ENCODE measurements at places on chromosomes 11 and 22. TPM values are rescaled to one million over a fixed set of nuclear protein-coding genes. Genes with fewer than 3 reads are reported as not detected.

The OR52I1 gene
- not detected for total RNA-seq

GRCh38 chr11:12927221-12927620, 81.9 kb upstream of the RASSF10 start:
- DNase-seq = no peak

- no peak for DNase-seq
Observed at GRCh38 chr11:27858866-27859265, 158.6 kb upstream of the BDNF start.

DNA sequence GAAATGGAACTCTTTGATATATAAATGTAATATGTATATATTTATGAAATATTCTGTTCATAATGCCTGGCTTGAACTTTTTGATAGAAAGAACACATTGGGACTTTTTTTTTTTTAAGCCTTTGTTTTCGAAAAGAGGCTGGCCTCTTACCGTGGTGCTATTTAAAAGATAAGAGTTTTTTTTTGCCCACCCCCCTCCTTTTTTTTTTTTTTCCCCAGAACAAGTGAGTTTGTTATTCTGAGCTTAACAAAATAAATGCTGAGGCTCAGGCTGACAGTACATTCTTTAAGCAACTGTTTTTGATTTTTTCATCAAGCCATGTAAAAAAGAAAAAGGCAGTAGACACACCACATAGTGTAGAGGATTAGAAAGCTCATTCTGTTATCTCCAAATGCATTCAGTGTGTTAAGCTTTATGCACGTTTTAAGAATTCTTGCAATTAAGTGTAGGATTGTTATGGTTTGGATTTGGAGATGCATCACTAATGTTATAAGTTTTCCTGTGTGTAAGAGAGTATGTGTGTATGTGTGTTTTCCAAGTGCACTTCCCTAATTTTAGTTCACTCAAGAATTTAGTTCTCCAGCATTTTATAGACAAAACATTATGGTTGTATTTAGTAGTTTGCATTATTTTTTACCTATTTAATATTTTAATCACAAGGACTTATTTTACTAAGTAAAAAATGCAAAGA, 12.0 kb downstream of the PDHX start:
- DNase-seq = no peak

GRCh38 chr11:85787168-85787567, 23.8 kb downstream of the SYTL2 start:
- no peak for DNase-seq

- no peak for DNase-seq
Observed at GRCh38 chr22:41397143-41397811, 15.5 kb downstream of the TEF start.

DNA sequence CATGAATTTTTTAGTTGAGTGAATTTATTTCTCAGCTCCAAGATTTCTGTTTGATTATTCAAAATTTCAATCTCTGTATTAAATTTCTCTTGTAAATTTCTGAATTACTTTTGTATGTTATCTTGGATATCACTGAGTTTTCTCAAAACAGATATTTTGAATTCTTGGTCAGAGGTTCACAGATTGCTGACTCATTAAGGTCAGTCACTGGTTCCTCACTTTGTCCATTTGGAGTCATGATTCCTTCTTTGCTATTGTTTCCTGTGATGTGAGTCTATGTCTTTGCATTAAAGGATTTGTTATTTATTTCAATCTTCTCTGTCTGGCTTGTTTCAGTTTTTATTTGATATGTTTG, 10.2 kb upstream of the IL17RA start:
- no peak for DNase-seq

The KRTAP5-7 gene
- total RNA-seq = not detected

The XRRA1 gene
- total RNA-seq = 9.6 TPM

DNA sequence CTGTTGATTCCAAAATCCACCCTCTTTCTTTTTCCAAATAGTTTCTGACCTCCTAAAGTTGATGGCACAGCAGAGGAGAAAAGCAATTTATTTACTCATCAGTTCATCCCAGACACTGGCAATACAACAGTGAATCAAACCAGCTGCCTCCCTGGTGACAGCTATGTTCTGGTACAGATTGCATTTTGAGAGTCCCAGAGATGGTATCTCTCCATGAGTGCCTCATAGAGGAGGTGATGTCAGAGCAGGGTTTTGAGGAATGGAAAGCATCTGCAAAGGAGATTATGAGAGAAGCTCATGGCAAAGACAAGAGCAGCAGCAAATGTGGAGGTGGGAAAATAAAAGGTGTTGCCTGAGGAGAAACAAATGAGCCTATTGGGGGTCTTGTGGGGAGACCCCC, 377.2 kb downstream of the MN1 start:
- no peak for DNase-seq

DNA sequence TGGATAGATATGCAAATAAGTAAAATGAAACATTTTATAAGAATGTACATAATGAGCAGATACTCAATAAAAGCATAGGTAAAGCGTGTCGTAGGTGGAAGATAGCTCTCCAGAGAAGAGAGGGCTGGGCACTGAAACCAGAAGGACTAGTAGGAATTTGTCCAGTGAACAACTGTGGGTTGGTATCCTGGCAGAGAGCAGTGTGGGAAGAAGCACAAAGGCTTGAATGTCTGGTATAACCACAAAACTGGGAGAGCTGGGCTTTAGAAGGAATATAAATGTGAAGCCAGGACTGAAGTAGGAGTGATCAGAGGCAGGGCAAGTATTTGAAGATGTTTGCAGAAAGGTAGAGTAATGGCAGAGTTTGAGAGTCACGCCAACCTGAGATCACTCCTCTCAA, 33.1 kb upstream of the CARD16 start:
- no peak for DNase-seq

GRCh38 chr11:3130269-3131071, 34.6 kb downstream of the OSBPL5 start:
- no peak for DNase-seq

The CCDC88B gene
- 7.9 TPM for total RNA-seq

DNA sequence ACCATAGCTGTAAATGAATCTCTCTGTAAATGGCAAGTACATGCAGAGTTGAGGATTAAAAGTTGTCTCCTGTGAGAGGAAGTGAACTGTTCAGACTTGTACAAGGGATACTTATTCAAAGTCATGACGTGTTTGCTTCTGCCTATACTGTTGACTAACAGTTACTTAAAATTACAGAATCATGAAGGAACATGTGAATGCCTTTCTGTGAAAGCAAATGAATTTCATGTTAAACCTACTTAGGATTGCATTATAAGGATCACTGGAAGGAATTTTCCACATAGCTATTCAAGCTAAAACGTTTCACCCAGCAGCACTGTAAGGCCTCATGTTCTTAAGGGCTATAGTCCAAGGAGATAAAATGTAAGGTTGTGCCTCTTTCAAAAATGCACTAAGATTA, 93.4 kb upstream of the BIRC3 start:
- no peak for DNase-seq

DNA sequence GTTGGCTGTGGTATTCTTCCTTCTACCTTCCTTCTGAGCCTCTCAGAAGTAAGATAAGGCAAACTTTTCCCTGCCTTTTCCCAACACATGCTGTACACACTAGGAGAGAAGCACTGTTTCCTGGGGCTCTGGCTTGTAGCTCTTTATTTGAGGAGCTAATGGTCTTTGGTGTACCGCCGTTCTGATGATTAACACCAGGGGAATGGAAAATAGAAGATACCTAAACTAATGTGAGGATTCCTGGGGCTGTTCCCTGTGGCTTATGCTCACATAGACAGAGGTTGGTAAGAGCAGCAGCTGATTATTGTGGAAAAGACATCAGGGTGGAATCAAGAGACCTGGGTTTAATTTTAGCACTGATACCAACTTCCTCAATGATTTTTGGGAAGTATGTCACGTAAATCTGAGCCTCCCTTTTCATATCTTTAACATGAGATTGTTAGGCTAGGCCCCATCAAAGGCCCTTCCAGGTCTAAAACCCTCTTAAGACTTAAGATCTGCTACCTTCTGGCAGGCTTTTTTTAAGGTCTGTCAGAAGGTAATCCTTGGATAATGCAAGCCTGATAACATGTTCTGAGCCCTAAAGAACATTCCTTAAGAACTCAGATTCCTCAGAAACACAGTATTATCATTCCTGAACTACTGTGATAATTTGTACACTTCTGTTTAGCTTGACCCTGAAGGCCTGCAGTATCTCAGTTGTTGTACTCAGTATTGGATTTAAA, 24.8 kb upstream of the RCE1 start:
- no peak for DNase-seq

GRCh38 chr22:46297151-46297812, 612 bp downstream of the GTSE1 start:
- DNase-seq = no peak

DNA sequence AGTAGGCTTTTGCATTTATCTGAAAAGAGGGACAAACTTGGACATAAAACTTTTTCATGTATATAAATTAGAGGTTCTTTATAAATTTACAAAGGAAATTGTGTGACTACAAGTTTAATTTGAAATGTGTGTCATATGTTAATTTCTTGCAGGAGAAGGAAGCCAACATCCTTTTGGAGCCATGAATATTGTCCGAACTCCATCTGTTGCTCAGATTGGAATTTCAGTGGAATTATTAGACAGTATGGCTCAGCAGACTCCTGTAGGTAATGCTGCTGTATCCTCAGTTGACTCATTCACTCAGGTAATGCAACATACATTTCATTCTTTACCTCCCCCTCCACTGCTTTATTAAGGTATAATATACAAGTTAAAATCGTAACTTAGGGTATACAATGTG, 35.2 kb downstream of the HIKESHI start:
- no peak for DNase-seq

The EI24 gene
- 70.7 TPM for total RNA-seq

The PDE2A gene
- 57.0 TPM for total RNA-seq

DNA sequence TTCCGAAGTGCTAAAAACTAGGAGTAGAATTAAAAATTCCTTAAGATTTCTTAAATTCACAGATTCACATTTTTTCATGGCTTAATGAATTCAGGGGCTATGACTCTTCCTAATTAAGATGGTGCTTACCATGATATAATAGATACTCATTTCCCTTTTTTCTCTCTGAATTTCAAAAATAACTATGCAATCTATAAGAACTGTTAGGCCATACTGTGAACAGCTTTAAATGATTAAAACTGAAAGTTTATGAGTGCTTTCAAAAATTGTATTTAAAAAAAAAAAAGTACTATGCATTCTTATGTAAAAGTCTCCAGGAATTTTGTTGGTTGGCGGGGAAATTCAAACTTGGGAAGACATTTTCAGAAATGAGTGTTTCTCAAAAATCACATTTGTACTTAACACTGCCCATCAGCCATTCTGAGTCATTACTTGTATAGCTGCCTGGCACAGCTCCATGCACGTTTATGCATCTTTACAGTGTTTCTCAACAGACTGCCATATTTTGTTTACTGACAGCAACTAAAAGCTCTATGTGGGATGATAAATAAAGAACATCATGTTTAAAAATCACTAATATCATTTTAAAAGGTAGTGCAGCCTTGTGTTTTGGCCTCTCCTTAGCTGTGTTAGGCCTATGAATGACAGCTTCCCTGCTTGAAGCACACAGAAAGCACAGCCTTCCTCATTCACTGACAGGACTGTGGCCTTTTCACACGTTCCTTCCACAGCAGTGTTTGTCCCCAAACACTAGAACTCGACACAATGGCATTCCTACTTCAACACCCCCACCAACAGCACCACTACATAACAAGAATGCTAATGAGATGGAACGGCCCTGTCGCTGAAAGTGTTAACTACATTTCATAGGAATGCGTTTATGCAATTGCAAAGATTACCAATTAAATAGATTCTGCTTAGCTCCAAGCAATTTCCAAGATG, 131.4 kb downstream of the DCDC1 start:
- DNase-seq = no peak

GRCh38 chr11:65116370-65117205, 913 bp downstream of the ZNHIT2 start:
- no peak for DNase-seq

The CLDN5 gene
- 228 TPM for total RNA-seq

- no peak for DNase-seq
Observed at GRCh38 chr11:9757809-9758636, 94.1 kb downstream of the SWAP70 start.

The MMP12 gene
- not detected for total RNA-seq

The TRPM5 gene
- total RNA-seq = not detected

- no peak for DNase-seq
Observed at GRCh38 chr22:44753189-44754042, 1.0 kb downstream of the ARHGAP8 start.

- DNase-seq = no peak
Observed at GRCh38 chr11:47860536-47860935, 12.4 kb upstream of the NUP160 start.

The CARD18 gene
- not detected for total RNA-seq

GRCh38 chr11:102559839-102560238, 29.3 kb upstream of the MMP7 start:
- DNase-seq = no peak

DNA sequence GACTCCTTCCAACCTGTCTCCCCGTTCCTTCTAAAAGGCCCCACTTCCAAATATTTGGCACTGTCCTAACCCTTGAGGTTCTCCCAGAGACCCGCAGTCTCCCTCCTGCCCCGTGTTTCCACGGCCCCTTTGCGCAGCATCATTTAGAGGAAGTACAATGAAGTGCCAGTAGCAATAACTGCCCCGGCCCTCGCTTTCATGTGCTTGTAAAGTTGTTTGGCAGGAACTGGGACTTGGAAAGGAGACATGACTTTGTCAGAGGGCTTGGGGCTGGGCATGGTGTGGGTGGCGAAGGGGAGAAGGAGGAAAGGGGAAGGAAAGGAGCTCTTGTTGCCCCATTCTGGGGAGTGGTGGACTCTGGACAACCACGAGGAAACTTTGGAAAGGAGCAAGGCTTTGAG, 2.6 kb downstream of the CD44 start:
- no peak for DNase-seq

GRCh38 chr11:3021125-3021524, 29.0 kb upstream of the NAP1L4 start:
- DNase-seq = no peak

DNA sequence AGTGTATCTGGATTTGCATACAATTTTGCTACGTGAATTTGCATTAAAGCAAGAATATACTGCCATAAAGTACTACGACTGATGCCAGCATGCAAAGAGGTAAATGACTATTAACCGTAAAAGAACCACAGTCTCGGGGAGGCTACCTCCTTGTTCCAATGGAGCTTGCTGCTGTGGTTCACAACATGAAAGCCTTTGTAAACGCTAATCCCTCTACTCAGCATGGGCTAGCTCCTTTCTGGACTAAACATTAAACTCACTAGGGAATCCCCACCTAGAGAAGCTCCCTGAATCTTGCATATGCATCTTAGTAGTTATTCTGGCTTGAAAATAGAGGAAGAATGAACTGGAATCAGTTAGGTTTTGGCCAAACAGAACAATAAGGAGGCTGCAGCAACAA, 60.5 kb upstream of the ARHGAP32 start:
- no peak for DNase-seq

- DNase-seq = no peak
Observed at GRCh38 chr11:76217653-76218160, 11.4 kb upstream of the WNT11 start.

DNA sequence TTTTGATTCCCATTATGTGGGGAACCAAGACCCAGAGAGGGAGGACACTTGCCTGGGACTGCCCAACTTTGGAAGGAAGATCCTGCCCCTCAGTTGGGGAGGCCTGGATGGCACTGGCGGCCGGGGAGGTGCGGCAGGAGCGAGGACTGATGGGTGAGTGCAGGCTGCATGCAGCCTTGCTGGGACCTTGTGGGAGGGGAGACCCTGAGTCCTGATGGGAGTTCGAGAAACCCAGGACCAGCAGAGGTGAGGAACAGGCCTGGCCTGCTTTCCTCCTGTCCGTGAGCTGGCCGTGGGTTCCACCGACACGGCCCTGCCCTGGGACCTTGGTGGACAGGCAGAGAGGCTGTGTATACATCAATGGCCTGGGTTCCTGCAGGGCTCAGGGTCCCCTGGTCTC, 19.3 kb upstream of the SMIM38 start:
- DNase-seq = no peak

The SMIM38 gene
- total RNA-seq = 0.74 TPM

GRCh38 chr11:124644426-124645280, 22.0 kb downstream of the TBRG1 start:
- no peak for DNase-seq
